GM20000 (cell line): ENCODE measurements at places on chromosomes 16 and 17.
A peak's percentile ranks its signal among the peaks of the same experiment; 100 is the strongest.

DNA sequence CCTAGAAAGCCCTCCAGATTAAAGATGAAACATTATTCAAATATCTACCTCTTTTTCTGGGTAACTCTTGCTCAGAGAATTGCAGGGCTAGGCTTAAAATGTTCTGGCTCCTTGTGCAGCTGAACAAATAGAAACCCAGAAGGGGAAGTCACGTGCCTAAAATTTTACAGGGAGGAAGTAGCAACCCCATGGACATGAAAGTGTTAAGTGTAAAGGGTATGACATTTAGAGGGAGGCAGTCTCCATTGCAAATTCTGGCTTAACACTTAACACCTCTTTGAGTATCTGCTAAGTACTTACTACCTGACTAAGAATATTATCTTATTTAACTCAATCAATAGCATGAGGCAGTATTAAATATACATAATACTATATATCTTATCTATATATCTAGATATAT lies 376.1 kb upstream of the ERCC4 start:
- DNase-seq = no peak

GRCh38 chr17:12794919-12795532 lies 5.7 kb downstream of the ARHGAP44 start:
- no peak for DNase-seq

- DNase-seq = no peak
These were observed 67.4 kb downstream of the SNX29 start for GRCh38 chr16:12043953-12044352.

DNA sequence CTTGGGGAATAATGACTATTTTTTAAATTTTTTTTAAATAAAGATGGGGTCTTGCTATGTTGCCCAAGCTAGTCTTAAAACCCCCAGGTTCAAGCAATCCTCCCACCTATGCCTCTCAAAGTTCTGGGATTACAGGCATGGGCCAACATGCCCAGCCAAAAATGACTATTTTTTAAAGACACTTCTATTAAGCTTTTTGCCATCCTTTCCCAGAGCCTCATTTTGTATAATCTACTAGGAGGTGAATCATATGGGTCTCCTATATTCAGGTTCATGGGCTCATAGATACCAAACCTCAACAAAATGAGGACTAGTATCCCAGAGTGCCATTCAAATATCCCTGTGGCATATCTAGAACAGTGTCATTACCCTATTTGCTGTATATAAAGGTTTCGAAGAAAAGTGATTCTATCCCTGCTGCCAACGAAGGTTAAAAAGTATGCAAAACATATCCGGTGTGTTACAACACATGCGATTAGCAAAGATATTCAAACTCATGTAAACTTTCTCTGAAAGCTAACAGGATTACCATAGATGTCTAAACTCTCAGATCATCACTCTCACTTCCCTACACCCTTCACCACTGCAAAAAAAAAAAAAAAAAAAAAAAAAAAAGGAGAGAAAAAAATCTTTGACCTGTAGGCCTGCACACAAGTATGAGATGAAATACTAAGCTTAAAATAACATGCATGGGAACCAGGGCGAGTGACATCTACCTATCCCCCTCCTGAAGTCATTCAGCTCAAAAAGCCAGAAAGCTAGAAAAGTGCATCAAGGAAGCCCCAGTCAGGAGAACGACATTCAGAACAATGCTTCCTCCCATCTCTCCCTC lies 23.5 kb downstream of the XPO6 start:
- peak; percentile 63 for DNase-seq

GRCh38 chr17:78723001-78723796 lies 58.9 kb downstream of the CYTH1 start:
- DNase-seq = no peak

DNA sequence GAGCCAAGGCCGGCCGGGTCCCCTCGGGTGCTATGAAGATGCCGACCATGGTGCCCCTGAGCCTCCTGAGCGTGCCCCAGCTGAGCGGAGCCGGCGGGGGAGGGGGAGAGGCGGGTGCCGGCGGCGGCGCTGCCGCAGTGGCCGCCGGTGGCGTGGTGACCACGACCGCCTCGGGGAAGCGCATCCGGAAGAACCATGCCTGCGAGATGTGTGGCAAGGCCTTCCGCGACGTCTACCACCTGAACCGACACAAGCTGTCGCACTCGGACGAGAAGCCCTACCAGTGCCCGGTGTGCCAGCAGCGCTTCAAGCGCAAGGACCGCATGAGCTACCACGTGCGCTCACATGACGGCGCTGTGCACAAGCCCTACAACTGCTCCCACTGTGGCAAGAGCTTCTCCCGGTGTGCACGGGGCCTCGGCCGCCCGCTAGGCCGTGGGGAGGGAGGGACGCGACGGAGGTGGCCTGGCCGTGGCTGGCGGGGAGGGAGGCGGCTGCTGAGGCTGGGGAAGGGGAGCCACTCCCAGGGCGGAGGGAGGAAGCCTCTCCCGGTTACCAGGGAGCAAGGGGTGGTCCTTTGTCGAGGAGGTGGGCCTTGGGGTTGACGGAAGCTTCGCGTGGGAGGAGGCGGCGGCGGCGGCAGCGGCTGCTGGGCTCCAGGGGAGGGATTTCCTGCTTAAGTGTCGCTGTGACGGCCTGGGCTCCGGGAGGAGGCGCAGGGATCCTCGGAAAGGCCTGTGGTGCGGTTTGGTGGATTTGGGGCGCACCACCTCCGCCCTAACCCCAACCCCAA lies 1.3 kb downstream of the MAZ start:
- peak; percentile 87 for DNase-seq

DNA sequence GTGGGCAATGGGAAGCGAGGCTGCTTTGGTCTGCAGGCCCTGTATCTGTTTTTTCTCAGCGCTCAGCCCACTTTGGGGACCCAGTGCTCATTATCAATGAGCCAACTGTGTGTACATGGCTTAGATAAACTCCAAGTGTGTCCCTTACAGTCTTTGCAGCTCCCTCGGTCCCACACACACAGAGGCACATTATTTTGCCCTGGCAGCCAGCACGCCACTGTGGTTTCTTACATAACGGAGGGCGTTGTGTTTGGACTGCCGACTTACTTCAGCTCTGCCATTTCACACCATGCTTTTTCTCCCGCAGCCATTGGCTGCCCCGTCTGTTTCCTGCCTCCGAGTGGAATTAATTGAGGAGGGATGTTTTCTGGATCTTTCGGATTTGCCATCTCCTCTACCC lies 56.5 kb upstream of the CLEC18A start:
- DNase-seq = no peak

DNA sequence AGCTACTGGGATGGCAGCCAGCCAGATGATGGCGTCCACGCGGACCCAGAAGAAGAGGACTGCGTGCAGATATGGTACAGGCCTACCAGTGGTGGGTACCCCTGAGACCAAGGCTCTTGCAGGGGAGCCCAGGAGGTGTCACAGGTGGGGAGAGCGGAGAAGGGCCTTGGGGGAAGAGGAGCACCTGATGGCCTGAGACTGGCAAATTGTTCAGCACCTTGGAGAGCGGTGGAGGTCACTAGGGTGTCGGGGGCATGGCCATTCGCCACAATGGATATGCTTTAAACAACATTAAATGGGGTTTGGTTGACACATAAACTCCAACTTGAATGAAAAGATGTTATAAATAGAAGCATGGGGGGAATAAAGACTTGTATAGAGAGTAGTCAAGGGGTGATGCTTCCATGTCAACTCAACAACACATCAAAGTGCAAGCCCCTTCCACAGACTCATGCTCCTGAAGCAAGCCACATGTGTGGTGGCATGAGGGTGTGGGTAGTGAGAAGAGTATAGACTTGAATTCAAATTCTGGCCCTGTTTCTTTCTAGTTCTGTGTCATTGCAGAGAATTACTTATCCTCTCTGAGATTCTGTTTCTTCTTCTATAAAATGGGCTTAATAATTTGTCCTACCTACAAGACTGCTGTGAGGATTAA lies 22.2 kb downstream of the CLEC19A start:
- no peak for DNase-seq

GRCh38 chr17:48546137-48546923 lies 1.4 kb upstream of the HOXB2 start:
- no peak for DNase-seq

- no peak for DNase-seq
These were observed 22.5 kb downstream of the HMOX2 start for GRCh38 chr16:4498546-4499195.

- DNase-seq = no peak
These were observed 1.8 kb upstream of the GINS2 start for GRCh38 chr16:85690469-85691064.

GRCh38 chr16:30760577-30761426 lies 1.1 kb downstream of the CFAP119 start:
- DNase-seq = no peak

DNA sequence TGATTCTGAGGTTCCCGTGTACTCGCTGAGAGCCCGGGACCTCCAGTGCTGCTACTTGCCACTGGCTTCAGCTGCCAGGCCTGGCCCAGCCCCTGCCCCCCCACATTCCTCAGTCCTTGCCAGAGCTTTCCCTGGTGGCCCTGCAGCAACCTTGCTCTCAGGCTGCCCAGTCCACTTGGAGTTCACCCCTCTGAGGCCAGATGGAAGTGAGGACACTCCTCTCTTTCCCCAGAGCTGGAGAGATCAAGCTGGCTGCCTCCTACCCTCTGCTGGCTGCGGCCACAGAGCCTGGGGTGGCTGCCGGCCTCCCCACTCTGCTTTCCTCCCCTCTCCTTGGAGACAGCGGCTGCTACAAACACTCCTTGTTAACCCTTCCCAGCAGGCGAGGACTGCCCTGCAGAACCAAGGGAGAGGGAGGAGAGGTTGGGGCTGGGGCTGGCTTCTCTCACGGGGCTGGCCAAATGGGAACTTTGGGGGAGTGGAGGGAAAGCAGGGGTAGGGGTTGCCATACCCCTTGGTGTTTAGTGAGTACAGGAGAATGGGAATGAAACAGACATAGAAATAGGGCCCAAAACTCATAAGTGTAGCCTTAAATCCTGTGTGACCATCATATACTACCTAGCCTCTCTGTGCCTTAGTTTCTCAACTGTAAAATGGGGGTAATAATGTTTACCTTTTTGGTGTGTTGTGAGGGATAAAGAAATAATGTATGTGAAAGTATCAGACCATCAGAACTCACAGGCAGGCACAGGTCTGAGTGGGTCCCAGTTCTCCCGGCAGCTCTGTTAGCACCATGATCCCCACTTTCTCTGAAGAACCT lies at the start of gene GAS2L2:
Gene GAS2L2 (minus strand): TSS at position 295 of the 820 bp plus-strand sequence. CDS start 389 bp downstream, outside the sequence.
- DNase-seq = no peak

DNA sequence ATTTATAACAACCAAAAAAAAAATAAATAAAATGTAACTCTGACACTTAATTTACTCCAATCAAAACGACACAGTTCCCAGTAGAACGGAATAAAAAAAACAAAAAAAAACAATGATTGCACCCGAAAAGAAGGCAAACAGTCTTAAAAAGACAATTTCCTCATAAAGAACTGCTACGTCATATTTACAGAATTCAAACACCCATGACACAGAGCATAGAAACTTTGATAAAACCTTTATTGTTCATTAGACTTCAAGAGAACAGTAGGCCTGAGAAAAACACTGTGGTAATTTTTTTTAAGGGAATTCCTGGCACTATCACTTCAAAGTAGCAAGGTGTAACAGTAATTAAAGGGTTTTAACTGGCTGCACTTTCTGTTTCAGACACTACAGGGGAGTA lies 26.1 kb downstream of the FAM222B start:
- no peak for DNase-seq

DNA sequence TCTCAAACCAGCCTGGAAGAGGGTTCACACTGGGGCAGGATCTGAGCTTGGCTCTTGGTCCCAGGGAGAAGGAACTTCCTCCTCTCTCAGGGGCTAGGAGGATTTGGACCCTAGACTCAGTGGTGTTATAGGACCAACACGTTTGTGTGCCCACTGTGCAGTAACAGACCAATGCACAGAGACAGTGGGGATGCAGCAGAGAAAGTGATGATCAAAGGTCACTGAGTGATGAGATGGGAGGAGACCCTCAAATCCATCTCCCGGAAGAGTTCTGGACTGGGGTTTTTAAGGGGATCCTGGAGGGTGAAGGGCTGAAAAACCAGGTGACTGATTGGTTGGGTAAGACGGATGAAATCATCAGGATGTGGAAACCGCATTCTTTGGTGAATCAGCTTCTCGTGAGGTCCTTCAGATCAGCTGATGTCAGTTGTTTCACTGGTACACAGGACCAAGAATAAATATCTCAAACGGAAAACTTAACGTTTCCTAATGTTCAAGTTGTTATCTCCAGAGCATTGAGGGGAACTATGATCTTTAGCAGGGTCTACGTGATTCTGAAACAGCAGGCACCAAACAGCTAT lies 3.3 kb upstream of the VAC14 start:
- no peak for DNase-seq

- no peak for DNase-seq
These were observed 677 bp downstream of the SULT1A2 start for GRCh38 chr16:28596115-28596630.

DNA sequence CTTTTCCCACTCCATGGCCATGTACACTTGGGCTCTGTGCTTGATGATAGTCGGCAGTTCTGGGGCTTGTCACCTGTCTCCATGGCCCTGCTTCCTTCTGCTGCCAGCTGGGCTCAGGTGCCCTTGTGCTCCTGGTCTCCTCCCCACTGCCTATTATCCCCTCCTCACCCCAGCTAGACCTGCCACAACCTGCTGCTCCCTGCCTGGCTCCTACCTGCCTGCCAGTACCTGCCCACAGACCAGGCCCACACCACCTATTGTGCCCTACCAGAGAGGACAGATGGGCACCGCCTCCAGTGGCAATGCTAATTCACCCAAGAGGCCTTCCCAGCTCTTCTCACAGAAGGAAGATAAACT lies 538 bp upstream of the RAPGEFL1 start:
- no peak for DNase-seq

DNA sequence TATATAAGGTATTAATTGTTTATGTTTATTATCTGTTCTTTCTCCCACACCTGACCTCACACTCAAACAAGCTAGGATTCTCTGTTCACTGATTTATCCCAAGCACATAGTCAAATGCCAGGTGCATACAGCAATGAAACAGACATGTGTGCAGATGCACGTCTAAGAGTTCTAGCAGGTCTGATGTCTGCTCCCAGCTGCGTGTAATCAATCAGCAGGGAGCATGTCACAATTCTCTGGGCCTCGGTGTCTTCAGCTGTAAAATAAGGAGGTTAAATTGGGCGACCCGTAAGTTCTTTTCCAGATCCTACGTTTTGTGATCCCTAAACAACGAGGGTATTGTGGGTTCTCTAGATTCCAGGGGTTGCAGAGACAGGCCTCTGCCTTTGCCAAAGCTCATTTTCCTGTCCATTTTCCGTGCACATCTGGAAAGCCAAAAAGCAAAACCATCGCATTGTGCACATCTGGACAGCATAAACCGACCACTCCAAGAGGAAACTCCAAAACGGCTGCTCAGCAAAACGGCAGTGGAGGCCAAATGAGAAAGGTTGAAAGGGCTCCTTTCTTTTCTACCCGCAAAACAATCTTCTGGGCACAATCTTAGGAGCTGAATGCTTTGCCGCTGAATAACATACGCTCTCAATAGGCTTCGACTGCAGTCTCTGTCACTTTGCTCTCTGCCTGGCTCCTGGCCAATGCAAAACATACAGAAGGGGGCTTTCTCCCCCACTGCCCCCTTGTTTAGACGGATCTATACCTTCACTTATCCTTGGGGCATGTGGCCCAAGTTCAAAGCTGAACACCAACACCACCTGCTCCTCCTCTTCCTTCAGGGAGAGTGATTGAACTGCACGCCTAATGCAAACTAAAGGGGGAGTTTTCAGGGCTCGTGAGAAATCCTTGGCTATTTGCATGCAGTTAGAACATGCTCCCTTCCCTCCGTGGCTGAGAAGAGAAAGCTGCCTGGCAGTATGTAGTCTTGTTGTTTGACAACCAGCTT lies 426.3 kb downstream of the SLC39A11 start:
- DNase-seq = no peak

- no peak for DNase-seq
These were observed 44.9 kb upstream of the DLX4 start for GRCh38 chr17:49924116-49924515.

GRCh38 chr16:67645397-67646121 lies 615 bp downstream of the CARMIL2 start:
- DNase-seq = peak; percentile 41

- DNase-seq = no peak
These were observed 10.6 kb upstream of the NUDT16L1 start for GRCh38 chr16:4682616-4683254.
